Activated CD4-positive, alpha-beta T cell treated with anti-CD3 and anti-CD28 coated beads, Interleukin-2, amount 50 U/mL, for 24 hours (primary cell): ENCODE measurements at places on chromosomes 5 and 9.

- no peak for DNase-seq
Measured at GRCh38 chr5:128613128-128613527, 75.1 kb upstream of the FBN2 start.

- DNase-seq = no peak
Measured at GRCh38 chr5:80958616-80959015, 1.5 kb upstream of the RASGRF2 start.

- DNase-seq = no peak
Measured at GRCh38 chr9:17799369-17799768, 220.5 kb downstream of the SH3GL2 start.

DNA sequence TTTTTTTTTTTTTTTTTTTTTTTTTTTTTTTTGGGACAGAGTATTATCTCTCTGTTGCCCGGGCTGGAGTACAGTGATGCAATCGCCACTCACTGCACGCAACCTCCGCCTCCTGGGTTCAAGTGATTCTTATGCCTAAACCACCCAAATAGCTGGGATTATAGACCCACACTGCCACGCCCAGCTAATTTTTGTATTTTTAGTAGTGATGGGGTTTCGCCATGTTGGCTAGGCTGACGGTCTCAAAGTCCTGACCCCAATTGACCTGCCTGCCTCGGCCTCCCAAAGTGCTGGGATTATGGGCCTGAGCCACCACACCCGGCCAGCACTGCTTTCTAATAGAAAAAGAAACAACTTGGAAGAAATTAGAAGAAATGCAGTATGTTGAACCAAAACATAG lies 39.2 kb downstream of the TTC1 start:
- DNase-seq = no peak

DNA sequence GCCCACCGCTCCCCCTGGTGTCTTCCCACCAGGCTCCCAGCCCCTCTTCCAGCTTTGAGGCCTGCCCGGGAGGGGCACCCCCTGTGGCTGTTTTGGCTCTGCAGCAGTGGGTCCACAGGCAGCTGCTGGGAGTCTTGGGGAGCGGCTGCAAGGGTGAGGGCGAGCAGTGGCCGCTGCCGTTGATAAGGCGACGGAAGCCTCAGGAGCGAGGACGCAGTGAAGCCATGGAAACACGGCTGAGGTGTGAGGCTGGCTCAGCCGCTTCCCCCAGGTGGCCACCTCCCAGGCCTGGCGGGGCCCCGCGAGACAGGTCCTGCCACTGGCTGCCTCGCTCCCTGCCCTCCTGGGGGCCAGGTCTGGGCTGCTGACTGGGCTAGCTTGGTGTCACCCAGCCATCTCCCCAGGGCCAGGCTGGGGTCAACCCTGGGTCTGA lies 41.5 kb downstream of the CXXC5 start:
- no peak for DNase-seq

GRCh38 chr9:3502560-3503398 lies 23.0 kb downstream of the RFX3 start:
- no peak for DNase-seq

DNA sequence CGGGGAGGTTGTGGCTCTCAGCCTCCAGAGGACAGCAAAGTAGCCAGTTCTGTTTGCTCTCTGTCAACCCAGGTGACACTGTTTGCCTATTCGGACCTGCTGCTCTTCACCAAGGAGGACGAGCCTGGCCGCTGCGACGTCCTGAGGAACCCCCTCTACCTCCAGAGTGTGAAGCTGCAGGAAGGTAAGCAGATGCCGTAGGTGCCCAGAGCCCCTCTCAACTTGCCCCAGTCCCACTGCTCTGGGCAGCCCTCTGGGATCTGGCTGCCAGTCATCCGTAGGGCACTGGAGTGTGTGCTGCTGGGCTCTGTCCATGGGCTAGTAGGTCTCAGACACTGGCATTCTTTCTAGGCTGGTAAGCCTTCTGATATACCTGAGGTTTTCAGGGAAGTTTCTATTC lies 59.3 kb downstream of the RGS3 start:
- DNase-seq = no peak

- no peak for DNase-seq
Measured at GRCh38 chr5:134570886-134571285, 45.4 kb downstream of the JADE2 start.

DNA sequence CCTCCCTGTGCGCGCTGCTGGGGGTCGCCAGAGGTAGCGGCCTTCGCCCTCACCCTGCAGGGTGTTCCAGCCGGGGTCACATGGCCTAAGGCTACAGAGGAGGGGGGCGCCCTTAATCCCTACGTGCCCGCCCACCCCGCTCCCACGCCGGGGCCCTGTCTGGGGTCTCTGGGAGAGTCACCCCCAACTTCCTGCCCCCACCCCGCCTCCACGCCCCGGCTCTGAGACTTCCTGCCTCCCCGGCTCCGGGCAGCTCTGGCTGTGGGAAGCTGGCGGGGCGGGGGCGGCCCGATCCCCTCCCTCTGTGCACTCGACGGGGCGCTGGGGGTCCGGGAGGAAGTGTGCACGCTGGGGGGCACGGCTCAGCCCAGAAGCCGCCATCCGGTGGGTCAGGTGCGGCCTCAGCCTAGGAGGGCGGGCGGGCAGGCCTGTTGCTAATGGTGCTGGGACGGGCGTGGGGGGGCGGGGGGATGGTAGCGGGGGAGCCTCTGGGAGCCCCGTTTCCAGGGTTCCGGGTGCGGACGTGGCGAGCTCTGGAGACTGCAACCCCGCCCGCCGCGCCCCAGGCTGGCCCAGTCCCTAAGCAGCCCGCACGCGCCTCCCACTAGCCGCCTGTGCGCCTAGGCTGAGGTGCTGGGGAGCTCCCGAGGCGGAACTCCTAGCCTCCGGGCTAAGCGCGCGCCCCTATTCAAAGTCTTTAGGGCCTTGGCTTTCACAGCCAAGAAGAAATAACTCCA lies 61.6 kb downstream of the CXXC5 start:
- no peak for DNase-seq

DNA sequence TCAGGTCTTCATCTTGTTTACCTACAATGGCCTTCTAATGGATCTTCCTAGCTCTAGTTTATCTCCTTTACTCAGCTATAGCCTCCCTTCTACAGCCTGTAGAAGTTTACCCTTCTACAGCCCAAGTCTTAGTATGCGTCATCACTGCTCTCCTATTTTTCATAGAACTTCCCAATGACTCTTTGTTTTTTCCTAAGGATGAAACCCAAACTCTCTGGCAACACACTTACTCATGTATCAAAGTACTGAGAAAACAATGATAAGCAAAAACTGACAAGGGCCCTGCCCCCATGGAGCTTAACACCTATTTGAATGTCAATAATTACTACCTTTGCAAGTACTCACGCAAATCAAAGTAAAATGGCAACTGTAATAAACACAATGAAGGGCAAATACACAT lies 33.7 kb downstream of the LEAP2 start:
- no peak for DNase-seq

GRCh38 chr5:24621792-24622191 lies 23.0 kb downstream of the CDH10 start:
- no peak for DNase-seq

DNA sequence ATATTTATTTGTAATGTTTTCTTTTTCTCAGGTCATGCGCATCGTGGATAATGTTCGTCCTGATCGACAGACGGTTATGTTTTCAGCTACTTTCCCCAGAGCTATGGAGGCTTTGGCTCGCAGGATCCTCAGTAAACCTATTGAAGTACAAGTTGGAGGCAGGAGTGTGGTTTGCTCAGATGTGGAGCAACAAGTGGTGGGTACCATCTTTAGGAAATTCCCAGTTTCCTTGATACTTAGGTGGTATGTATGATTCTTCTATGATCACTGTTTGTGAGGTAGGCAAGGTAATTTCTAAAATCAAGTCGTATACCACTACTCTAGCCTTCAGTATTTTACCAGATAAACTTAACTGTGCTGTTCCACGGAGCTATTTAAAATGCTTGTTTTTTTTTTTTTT lies 36.2 kb downstream of the DDX46 start:
- no peak for DNase-seq

GRCh38 chr5:118407958-118408357 lies 580.4 kb downstream of the DTWD2 start:
- no peak for DNase-seq

GRCh38 chr9:134058716-134059115 lies 9.1 kb downstream of the BRD3 start:
- DNase-seq = no peak

DNA sequence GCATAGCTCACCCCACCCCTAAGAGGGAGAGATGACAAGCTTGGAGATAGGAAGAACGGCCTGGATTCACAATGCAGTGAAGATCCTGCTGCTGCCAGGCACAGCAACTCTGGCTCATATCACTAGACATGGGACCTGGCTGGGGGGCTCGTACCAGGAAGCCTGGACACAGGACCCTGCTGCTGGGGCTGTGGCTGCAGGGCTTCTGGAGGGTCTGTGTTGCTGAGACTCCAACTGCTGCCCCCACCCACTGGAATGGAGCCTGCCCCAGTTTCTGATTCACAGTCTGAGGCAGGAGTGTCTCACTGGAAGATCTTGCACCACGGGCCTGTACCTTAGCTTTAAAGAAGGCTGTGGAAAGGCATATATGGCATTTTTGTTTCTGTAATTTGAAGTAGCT lies 31.0 kb upstream of the GLRX start:
- DNase-seq = no peak

GRCh38 chr5:119289438-119290044 lies 66.3 kb upstream of the TNFAIP8 start:
- DNase-seq = no peak

DNA sequence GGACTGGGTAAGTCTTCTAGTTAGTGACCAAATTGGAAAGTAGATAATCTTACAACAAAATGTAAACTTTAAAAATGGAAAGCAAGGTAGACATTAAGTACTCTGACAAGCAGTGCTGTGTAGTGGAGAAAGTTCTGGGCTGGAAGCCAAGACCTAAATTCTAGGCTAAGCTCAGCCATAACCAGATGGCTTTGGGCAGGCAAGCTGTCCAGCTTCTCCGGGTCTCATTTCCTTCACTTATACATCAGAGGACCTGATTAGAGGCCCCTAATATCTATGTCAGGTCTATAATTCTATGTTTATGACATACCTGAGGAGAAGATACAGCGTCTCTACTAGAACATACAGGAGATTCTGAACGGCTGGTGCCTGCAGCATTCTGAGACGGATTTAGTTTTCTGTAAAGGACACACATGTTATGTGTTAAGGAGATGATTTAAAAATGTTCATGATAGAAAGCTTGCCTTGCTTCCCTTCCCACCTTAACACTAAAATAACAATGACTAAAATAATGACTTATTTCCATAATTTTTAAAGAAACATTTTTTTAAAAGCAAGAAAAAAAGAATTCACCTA lies 61.2 kb downstream of the ELL2 start:
- no peak for DNase-seq

- DNase-seq = no peak
Measured at GRCh38 chr9:87071473-87071872, 124.2 kb upstream of the GAS1 start.

- peak; percentile 2 for DNase-seq
Measured at GRCh38 chr5:151448038-151448985, 909 bp downstream of the SLC36A1 start.

- DNase-seq = peak; percentile 58
Measured at GRCh38 chr5:149240354-149240998, 31.2 kb upstream of the AFAP1L1 start.

GRCh38 chr5:109035436-109035835 lies 287.7 kb downstream of the FER start:
- no peak for DNase-seq

DNA sequence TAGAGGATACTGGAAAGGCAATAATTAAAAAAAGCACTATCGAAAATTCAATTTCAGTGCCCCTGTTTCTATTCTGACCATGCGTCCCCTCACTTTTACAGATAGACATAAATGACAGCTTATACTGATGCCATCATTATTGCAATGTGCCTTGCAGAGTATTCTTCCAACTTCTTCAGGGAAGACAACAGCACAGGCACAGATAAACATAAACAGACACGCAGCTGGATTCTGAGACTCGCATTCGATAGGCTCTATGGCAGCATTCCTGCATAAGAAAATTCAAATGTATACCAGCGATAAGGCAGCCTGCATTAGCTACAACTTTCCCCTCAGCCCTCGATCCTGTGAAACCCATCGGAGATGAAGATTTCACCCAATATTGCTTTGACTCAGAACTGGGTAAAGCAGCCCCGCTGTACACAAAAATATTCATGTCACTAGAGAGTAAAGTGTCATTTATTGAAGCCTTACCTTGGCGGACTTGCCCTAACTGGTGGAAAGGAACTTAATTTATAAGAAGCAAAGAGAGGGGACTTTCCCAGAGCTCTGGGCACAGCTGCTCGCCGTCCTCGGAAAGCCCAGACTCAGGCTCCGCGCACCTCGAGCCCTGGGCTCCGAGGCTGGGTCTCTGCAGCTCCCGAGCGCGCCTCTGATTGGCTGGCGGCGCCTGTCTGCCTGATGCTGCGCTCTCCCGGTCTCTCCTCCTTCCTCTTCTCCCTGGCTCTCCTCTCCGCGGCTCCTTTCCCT lies at the start of gene CDH18:
Gene CDH18, minus strand, starts transcription at position 589 of the 750 bp plus-strand sequence. CDS start 149,214 bp downstream, outside the sequence.
- DNase-seq = no peak

DNA sequence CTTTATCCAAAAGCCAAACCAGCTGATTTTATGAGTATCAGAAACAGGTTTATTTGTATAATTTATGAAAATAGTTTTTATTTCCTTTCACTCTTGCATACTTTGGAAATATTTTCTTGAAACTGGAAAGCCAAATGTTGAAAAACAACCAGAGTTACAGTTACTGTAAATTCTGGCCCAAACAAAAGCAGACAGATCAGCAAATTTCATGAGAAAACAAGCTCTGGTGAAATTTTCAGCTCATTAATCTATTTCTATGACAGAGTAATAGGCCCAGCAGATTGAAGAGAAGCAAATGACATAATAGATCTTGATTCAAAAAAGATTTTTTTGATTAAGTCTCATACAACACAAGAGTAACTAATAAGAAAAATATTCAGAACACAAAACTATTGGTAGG lies 182.7 kb downstream of the ENC1 start:
- no peak for DNase-seq

DNA sequence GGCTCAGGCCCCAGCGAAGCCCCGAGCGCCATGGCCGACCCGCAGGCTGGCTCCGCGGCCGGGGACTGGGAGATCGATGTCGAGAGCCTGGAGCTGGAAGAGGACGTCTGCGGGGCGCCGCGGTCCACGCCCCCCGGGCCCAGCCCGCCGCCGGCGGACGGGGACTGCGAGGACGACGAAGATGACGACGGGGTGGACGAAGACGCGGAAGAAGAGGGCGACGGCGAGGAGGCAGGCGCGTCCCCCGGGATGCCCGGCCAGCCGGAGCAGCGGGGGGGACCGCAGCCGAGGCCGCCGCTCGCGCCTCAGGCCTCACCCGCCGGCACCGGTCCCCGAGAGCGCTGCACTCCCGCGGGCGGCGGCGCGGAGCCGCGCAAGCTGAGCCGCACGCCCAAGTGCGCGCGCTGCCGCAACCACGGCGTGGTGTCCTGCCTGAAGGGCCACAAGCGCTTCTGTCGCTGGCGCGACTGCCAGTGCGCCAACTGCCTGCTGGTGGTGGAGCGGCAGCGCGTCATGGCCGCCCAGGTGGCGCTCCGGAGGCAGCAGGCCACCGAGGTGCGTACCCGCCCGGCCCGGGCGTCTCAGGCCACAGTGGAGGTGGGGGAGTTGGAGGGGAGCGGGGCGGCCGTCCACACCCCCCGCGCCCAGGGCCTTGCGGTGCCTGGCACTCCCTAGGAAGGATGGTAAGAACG lies 1.6 kb downstream of the DMRT2 start:
- no peak for DNase-seq
